ENCODE measurements at places on chromosomes 3 and 15.

DNA sequence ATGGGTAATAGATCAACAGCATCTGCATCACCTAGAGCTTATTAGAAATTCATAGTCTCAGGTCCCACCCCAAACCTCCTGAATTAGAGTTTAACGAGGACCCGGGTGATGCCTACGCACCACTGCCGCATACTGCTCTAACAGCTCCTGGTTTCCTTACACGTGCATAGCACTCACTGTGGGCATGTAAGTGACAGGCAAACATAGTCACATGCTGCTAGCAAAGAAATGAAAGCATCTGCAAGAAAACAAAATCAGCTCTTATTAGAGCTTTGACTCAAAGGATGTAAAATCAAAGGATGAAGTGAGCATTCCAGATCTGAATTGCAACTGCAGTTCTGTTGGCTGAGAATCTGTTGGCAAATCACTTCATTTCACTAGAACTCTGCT is 19.1 kb upstream of the RIOX2 start:
- no peak for DNase-seq

DNA sequence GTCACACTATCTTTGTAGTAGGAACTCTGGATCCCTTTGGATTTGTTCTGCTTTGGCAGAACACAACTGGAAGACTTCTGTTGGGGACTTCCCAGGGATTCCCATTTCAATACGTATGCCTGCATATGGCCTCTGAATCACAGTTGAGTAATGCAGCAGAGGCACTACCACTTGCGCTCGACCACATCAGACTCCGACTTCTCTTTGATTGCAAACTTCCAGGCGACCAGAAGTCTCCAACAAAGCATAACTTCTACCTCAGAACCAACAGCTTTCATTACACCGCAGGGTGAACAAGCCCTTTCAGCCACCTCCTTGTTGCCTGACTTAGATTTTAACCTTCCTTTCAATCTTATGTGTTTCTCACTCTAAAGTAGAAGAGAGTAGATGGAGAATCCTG is 924.4 kb downstream of the IGSF11 start:
- DNase-seq = no peak

DNA sequence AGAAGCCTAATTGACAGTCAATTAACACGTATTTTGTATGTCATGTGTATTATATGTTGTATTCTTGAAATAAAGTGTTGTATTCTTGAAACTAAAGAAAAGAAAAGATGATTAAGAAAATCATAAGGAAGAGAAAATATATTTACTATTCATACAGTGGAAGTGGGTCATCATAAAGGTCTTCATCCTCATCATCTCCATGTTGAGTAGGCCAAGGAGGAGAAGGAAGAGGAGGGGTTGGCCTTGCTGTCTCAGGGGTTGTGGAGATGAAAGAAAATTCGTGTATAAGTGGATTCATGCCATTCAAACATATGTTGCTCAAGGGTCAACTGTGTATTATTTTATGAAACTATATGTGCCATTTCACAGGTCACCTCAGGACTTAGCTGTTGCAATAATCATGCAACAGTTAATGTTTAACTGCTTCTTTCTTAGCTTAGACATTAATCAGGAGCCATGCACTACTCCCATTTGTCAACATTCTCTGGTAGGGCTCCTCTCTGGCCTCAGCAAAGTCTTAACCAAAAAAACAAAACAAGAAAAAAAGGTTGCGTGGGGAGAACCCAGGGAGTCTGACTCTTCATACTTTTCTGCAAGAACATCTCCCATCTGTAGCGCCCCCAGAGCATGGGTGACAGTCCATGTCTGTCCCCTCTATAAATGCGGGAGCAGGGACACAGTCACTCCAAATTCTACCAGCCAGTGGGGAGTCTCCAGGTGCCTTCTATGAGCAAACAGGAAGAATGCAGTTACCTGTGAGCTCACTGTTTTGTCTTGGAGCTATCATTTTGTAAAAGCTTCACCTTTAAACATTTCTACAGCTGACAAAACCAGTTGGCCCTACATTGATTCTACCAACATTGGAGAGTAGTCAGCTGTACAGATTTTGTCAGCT is 19.9 kb upstream of the LRRC2 start:
- DNase-seq = peak; percentile 62

- DNase-seq = peak; percentile 11
Observed at GRCh38 chr3:37814547-37814946, 47.1 kb upstream of the CTDSPL start.

GRCh38 chr3:24485511-24485910 is 9.1 kb downstream of the THRB start:
- DNase-seq = peak; percentile 47

DNA sequence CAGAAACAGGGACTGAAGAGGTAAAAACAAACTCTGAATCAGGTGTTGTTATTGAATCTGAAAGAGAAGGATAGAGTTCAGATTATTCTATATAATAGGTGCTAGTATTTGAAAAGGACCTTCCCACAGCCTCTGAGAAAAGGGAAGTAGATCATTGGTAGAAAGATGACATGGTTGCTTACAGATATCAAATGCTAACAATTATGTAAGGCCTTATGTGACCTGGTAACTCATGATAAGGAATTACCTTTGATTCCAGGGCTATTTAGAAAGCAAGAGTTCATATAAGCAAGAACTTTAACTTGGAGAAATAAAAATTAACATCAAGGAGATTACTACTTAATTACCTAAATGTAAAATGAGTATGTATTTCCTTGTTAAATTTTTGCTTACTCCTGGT is 7.6 kb downstream of the SLC27A2 start:
- DNase-seq = no peak

- no peak for DNase-seq
Observed at GRCh38 chr3:71565316-71565715, 18.2 kb downstream of the FOXP1 start.

DNA sequence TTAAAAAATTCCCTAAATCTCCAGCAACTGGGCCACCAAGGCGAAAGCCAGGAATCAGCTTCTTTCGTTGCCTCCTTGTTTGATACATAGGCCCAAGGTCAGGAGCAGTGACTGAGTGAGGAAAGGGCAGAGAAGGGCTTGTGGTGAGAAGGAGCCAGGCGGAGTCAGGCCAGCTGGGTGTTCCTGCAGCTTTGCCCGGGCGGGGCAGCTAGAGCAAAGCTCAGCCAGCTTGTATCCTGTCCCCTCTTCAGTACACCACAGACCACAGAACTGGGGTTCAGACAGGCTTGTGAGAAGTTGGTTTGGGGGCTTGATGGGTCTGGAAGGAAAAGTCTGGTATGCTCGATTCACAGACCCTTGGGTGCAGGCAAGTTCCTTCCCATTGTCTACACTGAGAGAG is 52.6 kb downstream of the CCK start:
- no peak for DNase-seq

Data from kidney tubule cell (primary cell).